ENCODE measurements at places on chromosomes 11 and 22. TPM values are rescaled to one million over a fixed set of nuclear protein-coding genes. Genes with fewer than 3 reads are reported as not detected.
A peak's percentile ranks its signal among the peaks of the same experiment; 100 is the strongest.

Gene B3GAT1
- total RNA-seq, result 5.4 TPM

- DNase-seq, result no peak
These were observed 59.6 kb downstream of the MTNR1B start for GRCh38 chr11:93028960-93029522.

Gene CCDC89
- total RNA-seq, result 0.28 TPM

- peak; percentile 38 for DNase-seq
These were observed 35.1 kb downstream of the CAPN1 start for GRCh38 chr11:65216830-65217229.

GRCh38 chr11:77084581-77085191 lies 17.9 kb downstream of the CAPN5 start:
- no peak for DNase-seq

GRCh38 chr11:105034813-105035620 lies at the start of gene CASP1:
TSS of gene CASP1 (minus strand) at chr11:105035144. CDS start at chr11:105035113, 31 bp downstream.
- DNase-seq, result peak; percentile 59

GRCh38 chr22:44625981-44626687 lies 75.9 kb upstream of the PRR5 start:
- DNase-seq, result peak; percentile 74

GRCh38 chr11:8564526-8564925 lies 29.5 kb downstream of the STK33 start:
- DNase-seq, result no peak

Gene CCND1
- 82.6 TPM for total RNA-seq

Gene SCT
- 0.81 TPM for total RNA-seq

DNA sequence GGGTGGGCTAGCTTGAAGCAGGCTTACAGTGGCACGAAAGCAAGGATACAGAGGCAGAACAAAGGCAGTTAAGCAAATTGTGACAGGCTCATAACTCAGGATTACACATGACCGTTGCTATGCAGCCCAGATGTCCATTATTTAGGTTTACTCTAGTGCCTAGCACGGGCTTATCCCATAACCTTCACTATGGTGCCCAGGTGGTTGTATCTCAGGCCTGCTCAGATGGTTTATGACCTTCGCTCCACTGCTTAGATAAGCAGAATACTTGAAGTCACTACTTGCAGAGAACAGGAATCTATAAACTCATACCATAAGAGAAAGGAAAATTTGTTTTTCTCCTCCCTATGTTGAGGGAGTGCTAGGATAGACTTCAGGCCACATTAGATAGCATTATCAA lies 9.0 kb downstream of the OR6M1 start:
- no peak for DNase-seq

Data from left lobe of liver (tissue), 2 donors.